ENCODE measurements at places on chromosomes 12 and 14.

- DNase-seq: no peak
These were observed 348.0 kb downstream of the RAD51B start for GRCh38 chr14:68167383-68168087.

- no peak for DNase-seq
These were observed 68.9 kb downstream of the CEP128 start for GRCh38 chr14:80872645-80873044.

DNA sequence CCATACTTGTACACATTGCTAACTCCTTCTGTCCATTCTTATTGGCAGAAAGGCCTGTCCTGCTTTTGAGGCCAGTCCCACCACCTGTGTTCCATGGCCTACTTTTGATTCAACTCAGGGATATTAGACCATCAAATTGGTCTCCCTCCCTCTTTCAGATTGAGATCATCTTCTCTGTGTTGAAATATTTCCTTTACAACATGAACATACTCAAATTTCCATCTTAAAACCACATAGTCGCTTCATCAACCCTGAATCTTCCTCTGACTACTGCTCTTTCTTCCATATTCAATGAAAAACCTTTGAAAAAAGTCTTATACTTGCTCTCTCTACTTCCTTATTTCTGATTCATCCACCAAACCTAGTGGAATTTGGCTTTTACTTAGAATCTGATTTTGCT, 34.9 kb downstream of the TRMT5 start:
- DNase-seq: no peak

GRCh38 chr14:71728386-71728785, 203.8 kb upstream of the RGS6 start:
- no peak for DNase-seq

DNA sequence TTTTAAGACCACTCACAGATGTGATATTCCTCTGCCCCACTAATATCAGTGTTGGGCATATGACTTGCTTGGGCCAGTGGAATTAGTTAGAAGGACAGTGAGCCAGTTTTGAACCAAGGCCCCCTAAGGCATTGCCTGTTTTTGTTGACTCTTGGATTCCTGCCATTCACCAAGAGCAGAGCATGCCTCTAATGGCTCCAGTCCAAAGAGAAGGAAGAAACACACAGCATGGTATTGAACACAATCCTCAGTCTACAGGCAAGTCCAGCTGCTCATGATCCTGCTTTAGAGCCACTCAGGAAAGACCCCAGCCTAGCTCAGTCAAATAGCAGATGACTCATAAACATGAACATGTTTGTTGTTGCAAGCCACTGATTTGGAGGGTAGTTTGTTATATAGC, 1201.5 kb downstream of the BCL11B start:
- no peak for DNase-seq

DNA sequence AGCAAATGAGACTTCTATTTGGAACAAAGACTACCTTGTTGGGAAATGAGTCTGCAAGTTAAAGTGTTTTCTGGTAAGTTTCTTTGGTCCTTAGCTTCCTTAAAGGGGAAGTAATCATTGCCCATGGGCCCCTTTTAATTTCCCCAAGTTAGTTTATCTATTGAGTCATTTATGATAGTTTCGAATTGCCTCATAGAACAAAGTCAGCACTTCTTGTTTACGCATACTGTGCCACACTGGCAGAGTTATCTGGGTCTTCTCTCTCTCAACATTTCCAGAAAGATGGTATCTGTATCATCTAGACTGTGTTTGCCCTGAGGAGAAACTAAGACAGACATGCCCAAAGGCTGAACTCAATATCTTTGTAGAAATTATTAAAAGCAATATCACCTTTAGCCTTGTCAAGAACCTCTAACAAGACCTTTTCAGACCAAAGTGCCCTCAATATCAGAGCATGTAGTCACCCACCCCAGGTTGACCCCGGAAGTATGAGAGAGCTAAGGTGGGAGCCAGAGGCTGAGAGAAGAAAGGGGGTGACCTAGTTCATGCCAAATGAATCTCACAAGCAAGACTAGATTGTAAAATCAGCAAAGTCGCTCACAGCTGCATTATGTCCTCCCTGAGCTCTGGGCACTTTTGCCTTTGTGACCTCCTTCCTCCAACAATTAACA, 40.0 kb downstream of the GPR65 start:
- no peak for DNase-seq

GRCh38 chr12:121513464-121514183, 67.2 kb downstream of the KDM2B start:
- DNase-seq: no peak

DNA sequence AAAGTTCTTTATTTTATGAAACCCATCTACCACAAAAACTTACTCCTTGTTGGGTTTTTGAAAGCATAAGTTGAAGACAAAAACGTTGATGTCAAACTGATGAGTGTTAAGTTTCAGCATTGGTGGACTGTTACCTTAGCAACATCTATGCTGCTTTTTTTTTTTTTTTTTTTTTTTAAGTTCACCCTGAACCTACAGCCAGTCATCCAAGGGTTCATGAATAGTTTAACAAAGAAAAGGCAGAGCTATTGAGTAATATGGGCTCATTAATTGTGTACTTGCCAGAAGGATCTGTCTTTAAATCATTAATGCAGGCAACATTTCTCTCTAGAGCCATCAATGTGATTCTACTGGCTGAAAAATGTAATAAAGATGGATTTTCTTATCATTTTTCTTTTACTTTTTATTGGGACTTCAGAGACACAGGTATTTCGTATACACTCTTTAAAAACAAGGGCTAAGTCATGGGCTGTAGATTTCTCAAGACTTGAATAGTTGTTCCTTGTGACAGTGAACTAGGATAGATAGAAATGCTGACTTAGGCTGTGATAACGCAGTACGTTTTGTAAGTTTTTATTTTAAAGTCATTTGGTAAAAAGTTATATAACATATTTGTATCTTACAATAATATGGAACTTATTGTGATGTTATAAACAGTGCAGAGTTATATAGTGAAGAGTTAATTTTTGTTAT, at the start of gene PTPRQ:
TSS of gene PTPRQ (plus strand) at position 262 of the 693 bp plus-strand sequence. CDS start at position 373, 111 bp downstream.
- no peak for DNase-seq

- DNase-seq: no peak
These were observed 30.3 kb downstream of the C14orf132 start for GRCh38 chr14:96069421-96069820.

GRCh38 chr12:108702595-108703320, 28.6 kb downstream of the CORO1C start:
- no peak for DNase-seq

GRCh38 chr14:98167275-98167674, 1104.7 kb downstream of the BCL11B start:
- DNase-seq: no peak

DNA sequence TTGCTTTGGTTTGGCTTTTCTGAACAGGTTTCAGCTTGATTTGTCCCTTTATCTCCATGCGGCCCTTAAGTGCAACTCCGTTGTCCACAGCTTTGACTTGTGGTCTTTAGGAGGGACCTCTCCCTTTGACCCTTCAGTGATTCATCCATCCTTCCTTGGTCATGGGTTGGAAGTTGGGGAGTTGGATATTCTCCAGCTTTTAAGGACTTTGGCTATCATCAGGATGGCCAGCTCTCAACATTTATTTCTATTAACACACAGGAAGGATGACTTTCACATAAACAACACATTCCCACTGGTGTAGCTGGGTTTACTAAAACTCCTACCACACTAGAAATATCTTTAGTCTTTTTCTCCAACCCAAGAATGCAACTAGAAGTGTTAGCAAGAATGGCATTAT, 50.9 kb upstream of the E2F7 start:
- no peak for DNase-seq

GRCh38 chr12:6387541-6387940, 3.6 kb downstream of the LTBR start:
- no peak for DNase-seq

GRCh38 chr12:2273288-2273687, 220.5 kb downstream of the CACNA1C start:
- DNase-seq: no peak

DNA sequence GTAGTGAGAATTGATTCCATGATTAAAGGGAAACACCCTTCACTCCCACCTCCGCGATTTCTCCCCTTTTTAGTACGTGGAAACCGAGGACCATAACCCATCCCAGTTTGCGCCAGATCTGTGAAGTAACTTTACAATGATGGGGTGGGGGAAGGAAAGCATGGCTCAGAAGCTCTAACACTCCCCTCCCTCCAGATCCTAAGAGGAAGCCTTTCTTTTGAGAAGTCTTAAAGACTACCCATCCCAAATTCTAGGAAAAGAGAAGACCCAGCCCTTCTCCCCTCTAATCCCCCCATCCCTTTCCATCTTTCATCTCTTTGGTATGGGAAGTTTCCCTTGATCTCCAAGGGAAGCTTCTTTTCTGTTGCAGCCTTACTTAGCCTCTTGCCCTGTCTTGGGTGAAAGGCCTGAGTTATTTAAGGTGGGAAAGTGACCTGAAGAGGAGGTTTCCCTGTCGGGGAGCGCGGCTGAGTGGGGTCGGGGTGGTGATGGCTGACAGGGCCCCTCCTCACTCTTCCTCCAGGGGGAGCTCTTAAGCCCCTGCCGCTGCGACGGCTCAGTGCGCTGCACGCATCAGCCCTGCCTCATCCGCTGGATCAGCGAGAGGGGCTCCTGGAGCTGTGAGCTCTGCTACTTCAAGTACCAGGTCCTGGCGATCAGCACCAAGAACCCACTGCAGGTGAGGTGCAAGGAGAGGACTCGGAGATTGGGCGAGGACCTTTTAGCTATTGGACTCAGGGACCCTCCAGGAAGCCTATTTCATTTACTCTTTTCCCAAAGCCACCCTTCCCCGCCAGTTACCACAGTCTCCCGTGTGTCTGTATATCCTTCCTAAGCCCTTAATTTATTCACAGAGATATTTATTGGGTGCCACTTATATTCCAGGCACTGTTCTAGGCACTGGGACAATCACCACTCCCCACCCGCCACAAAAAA, 1.8 kb downstream of the MARCHF9 start:
- DNase-seq: peak; percentile 64

DNA sequence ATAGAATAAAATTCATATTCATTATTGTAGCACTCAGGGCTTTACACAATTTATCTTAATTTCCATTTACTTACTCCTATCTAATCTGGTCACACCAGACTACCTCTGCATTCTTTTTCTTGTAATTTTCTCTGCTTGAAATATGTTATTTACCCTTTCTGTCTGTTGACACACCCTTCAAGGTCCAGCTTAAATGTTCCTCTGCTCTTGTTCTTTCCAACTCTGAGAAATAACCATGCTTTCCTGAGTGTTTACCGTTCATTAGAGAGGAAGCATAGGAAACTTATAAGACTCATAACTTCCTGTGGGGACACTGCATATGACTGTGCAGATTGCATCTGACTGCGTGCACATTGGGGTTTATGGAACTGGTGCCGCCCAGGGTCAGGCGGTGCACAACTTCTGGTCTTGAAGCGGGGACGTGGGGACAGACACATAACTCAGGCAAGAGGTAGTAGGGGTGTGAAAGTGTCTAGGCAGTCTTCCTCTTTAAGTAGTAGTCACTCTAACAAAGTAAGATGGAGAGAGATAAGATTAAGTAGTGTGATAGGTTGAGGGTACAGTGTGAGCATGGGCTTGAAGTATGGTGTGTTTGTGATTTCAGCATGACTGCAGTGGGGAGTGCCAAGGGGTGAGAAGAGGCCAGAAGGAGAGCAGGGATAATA, 42.6 kb upstream of the FOXJ2 start:
- peak; percentile 25 for DNase-seq

GRCh38 chr12:132279930-132280329, 49.5 kb downstream of the GALNT9 start:
- DNase-seq: no peak

DNA sequence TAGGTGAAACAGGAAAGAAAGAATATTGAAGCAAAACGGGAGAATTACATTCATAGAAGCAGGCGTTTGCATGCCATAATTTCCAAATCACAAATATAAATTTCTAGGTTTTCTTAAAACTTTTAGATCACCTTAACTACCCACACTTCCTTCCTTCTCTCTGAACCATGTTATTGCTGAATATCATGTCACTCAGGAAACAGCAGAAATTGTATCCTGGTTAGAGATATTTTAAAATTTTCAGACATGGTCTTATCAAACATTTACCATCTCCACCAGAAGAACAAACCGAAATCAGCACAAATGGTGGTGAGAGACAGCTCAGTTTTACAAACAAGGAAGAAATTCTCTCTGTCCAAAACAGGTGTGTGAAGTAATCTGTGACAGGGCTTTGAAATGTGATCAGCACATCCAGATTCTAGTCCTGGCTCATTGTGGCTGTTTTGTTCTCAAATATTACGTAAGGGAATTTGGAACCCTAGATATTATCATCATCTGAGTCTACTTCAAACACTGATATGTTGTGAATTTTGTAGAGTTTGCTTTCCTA, 16.3 kb downstream of the TESPA1 start:
- DNase-seq: no peak

- no peak for DNase-seq
These were observed 71.0 kb downstream of the RFLNA start for GRCh38 chr12:124365726-124366430.

GRCh38 chr12:4975574-4975973, 65.9 kb downstream of the KCNA1 start:
- DNase-seq: no peak

DNA sequence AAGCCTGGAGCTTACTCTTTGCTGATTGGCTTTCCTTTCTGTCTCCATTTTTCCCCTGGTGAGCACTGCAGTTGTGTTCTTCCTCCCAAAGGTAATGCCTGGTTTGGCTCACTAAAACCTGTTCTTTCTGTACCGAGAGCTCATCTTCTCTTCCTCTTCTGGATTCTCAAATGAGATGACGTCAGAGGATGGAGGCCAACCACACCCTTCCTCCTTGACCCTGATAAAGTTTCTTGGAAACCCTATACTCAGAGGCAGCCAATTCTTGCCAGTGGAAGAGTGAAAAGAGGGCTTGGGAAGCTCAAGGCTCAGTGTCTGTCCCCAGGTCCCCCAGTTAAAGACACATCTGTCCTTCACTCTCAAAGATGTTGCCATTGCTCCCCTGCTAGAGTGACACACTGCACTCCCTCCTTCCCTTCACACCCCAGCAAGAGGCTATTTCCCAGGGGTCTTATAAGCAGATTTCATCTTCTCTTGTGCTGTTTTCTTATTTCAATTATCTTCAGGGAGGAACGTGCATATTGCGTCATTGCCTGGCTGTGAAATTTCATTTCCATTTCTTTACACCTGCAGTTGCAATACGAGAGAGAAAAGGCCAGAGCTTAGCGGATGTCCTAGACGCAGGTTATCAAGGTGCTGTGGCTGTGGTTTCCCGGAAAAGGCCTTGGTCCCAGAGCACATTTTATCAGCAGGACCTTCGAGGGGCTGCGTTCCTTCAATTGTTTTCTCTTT, 27.3 kb downstream of the NTF3 start:
- no peak for DNase-seq

DNA sequence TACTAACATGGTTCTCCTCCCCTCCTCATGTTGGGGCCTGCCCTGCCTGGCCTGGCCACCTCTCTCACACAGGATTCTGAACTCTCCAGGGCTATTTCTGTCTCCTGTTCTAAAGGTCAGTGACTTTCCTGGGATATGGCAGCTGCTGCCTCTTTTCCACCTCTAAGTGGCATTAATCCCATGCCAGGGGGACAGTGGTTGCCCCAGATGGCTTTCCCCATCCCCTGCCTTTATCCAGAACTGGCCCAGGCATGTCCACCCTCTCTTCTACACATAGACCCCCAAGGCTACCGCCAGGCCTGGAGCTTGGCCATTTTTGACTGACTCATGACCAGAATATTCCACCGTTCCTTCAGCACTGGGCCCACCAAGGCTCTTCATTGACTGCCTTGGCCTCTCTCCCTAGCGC, 90.4 kb downstream of the IRF2BPL start:
- no peak for DNase-seq
